HT1080 (cell line): ENCODE measurements at places on chromosomes 11 and 22. TPM values are rescaled to one million over a fixed set of nuclear protein-coding genes. Genes with fewer than 3 reads are reported as not detected.
A peak's percentile ranks its signal among the peaks of the same experiment; 100 is the strongest.

DNA sequence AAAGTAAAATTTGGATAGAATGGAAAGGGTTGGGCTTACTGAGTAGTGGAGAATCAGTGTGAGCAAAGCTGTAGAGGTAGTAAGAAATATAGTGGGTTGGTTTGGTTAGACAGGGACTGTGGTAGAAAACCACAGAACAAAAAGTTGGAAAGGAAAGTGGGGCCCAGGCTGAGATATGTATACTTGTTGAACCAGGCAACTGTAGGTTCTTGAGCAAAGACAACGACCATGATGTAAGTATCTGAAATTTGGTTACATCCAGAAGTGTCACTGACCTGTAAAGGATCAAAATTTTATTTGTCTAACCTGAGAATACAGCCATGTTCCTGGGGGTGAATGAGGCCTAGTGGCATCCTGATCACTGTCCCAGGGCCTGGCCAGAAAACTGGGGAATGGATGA is 114.1 kb downstream of the STIM1 start:
- no peak for DNase-seq

GRCh38 chr11:132050577-132051165 is 680.3 kb downstream of the NTM start:
- peak; percentile 63 for DNase-seq

The OR6A2 gene
- total RNA-seq = not detected in 2 replicates

- DNase-seq = no peak
Observed at GRCh38 chr11:8059571-8060011, 21.4 kb upstream of the TUB start.

- no peak for DNase-seq
Observed at GRCh38 chr22:26689513-26690301, 32.3 kb downstream of the MIAT start.

The RASSF10 gene
- 0.07 and 0.21 TPM in 2 replicates for total RNA-seq

DNA sequence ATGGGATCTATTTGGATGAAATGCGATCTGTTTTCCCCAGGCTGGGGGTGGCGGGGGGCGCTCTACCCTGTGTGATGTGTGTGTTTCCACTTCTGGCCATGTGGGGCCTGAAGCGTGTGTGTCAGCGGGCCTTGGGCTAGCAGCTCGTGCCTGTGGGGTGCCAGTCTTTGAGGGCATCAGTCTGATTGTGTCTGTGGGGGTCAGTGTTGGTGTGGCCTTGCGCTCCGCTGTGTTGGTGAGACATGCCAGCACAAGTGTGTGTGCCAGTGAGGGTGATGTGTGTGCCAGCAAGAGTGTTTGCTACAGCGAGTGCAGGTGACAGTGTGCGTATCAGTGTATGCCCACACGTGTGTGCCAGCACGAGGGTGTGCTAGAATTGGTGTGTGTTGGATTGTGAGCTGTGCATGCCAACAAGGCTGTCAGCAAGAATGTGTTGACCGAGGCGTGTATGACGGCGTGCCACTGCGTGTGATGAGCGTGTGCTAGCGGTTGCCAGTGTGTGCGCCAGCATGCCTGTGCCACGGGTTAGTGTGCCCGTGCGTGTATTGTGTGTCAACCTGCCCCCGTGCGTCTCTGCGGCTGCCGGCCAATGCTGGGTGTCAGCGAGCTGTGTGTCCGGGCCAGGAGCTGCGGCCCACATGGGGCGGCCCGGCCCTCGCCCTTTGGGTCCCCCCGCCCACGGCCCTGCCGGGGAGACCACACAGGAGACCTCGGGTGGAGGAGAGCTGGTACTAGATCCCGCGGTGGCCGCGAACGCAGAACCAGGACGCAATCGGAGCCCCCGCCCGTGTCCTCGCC is 519 bp downstream of the ARRB1 start:
- no peak for DNase-seq

The MYO7A gene
- 0.37 and 0.51 TPM in 2 replicates for total RNA-seq

DNA sequence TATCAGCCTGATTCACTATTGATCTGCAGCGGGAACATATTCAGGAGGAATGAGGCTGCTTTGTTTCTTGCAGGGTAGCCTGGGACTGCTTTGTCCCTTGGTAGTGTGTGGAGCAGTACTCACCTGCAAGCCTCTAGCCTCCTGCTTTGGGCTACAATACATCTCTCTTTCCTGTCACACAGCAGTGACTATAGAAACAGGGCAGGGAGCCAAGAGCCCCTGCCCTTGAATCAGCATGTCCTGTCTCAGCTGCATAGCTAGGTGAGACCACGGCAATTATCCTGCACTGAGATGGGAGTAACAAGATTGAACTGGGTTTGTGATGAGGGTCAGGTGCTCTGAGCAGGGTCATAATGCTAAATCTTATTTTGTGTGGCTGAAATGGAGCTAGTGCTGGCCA is 191.9 kb downstream of the NELL1 start:
- DNase-seq = no peak
